Head of caudate nucleus (tissue), 42 donors: ENCODE measurements at places on chromosomes 2 and 18.

GRCh38 chr2:106882673-106883072 lies 3.3 kb downstream of the ST6GAL2 start:
- DNase-seq, result no peak

DNA sequence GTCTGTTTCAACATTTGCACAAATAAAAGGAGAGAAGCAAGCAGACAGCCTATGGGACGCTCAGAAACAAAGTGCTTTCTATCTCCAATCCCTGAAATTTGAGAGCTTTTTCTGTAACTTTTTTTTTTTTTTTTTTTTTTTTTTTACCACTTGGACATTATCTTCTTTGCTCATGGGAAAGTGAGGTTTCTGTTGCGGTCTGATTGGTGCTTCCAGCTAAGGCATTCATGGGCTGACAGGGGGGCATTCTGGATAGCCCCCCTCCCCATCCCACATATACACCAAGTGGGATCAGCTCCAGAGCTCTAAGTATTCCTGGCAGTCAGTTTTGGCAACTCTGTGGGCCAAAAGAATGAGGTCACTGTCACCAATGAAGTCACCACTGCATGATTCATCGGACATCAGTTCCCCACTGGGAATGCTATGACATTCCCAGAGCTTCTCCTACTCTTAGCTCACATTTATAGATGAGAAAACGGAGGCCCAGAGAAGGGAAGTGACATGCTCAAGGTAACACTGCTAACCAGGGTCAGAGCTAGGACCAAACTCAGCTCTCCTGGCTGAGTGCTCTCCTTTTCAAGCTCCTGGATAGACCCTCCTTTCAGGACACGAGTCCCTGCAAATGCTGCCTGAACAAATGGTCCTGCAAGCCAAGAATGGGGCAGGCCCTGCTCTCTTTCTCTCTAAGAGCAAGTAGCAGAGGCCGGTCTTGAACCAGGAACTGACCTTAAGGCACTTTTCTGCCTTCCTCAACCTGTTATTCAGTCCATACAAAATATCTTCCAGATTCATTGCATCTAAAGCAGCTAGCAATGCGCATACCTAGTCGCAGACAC lies 61.3 kb downstream of the TMEM247 start:
- DNase-seq, result peak; percentile 44

GRCh38 chr2:85799215-85799956 lies 45.6 kb downstream of the ATOH8 start:
- no peak for DNase-seq

DNA sequence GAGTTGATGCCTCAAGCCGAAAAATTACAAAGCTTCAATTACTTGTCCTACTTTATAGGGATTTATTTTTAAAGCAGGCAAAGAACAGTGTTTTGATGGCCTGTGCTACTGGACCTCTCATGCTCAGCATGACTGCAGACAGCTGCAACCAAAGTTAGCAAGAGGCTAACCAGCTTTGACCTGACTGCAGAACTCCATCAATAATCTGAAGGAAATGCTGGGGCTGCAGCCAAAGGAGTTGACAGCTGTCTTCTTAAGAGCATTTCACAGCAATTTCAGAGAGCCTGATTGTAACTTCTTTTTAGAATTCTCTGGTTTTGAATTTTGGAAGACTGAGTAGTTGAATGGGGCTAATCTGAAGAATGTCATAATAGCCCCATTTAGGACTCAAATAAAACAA lies 46.5 kb upstream of the SESTD1 start:
- no peak for DNase-seq

DNA sequence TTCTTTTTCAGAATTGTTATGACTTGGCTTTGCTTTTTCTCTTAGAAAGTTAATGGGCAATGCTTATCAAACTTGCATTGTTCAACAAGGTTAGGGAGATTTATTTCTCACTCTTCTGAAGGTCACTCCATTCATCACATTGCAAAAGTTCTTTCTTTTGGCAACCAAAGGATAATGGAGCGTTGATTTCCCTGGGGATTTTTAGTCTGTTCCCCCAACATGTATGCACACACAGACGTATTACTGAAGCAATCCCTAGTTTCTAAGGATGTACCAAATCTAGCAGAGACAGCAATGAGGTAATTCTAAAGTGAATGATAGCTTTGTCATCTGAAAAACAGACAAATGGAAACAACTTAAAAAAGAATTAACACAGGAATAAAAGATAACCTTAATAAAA lies 349.1 kb downstream of the NYAP2 start:
- no peak for DNase-seq

- no peak for DNase-seq
Observed at GRCh38 chr18:11316546-11316945, 167.2 kb upstream of the PIEZO2 start.

DNA sequence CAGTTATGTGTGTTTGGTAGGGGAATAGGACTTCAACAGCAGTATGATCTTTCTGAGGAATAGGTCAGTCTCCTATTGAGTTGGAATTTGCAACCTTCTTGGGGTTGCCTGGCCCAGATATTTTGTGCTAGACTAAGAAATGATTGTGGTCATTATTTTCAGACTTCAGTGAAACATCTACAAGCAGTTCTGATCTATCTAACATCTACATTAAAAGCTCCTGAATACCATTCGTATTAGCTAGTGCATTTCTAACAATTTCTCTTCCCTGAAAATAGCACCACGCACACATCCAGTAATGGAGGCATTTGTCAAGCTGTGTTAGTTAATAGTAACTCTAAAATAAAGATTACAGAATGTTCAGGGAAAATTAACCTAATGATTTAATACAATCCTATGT lies 179.3 kb downstream of the FIGN start:
- no peak for DNase-seq
